Sigmoid colon (tissue), 7 donors: ENCODE measurements at places on chromosomes 1 and 21. TPM values are rescaled to one million over a fixed set of nuclear protein-coding genes. Genes with fewer than 3 reads are reported as not detected.

DNA sequence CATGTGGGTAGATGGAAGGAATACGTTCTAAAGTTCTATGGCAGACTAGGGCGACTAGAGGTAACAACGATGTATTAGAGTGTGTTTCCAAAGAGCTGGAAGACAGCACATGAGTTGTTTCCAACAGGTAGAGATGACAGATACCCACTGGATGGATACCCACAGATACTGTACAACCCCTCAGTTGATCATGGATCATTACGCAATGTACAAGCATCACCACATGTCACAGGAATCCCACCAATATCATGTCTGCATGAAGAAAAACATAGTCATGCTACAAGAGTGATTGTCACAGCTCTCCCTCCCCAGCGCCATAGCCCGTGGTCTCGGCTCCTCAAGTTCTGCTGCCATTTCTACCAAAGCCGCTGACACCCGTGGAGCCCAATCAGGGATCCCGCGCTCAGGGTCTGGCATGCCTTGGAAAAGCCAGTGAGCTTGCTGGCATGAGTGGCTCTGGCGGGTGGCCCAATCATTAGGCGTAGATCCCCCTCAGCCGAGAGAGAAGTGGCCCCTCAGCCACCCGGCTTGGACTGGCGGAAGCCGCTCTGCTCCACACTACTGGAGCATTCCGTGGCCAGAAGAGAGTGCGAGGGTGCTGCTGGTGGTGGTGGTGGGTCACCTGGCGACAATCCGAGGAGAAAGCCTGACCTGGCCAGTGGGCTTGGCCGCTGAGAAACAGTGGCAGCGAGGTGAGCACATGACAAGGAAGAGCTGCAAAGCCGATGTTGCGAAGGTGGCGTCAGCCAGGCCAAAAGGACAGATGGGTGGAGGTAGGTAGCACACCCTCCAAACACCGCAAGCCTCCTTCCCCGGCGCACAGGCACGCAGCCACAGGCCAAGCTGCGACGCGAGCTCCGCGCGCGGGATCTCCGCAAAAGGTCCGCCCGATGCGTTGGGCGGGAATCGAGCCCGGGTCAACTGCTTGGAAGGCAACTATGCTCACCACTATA lies 65.7 kb upstream of the FCGR2A start:
- peak; percentile 62 for DNase-seq

- DNase-seq, result no peak
Observed at GRCh38 chr1:39672551-39672947, 642 bp upstream of the NT5C1A start.

The OBSCN gene
- 21.0 TPM for total RNA-seq

DNA sequence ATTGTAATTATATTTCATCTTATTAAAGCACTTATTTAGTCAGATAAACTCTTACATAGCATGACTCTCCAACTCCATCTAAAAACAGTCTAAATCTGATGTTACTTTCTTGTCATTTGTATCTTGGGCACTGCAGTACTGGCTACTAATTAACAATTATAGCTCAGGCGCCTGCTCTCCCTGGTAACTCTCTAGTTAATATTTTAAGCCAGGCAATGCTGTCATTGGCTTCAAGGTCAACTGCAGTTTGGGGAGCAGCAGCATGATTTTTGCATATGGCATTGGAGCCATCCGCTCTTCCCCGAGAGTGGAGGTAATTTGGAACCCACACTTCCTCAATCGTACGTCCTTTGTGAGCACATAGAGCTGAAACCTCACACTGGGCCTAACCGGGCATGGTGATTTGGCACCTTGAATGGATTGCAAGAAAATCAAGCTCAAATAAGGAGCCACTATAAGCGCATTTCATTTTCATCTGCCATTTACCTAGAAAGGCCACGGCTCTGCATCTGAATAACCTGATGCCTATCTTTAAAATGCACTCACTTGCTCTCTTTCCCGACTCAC lies 187.7 kb downstream of the KAZN start:
- DNase-seq, result no peak

DNA sequence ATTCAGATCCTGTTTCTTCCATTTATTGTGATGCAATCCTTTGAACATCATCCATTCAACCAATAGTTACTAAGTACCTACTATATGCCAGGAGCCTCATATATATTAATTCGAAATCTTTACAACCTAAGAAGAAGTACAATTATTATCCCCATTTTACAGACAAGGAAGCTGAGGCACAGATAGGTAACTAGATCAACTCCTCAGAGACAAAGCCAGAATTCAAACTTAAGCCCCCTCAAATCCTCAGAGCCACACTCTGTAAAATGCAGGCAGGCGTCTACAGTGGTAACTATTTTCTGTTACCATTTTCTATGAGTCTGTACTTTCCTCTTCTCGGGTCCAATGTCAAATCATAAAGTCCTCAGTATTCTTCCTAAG lies 107.9 kb downstream of the SLC45A1 start:
- no peak for DNase-seq

DNA sequence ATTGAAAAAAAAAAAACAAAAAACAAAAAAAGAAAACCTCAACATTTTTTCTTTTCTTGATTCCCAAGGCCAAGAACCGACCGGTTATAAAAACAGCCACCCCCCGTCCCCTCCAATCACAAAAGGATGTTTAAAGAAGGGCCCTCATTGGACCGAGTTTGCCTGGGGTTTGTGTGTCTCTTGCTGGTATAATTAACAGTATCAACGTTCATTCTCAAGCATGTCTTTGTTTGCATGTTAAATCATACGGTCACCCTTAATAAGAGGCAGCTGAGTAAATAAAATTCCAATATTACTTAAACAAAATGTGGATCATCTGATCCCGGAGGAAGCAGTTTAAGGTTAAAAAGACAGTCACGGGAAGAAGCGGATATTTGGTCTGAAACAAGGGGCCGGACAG lies 201.1 kb downstream of the PRDM2 start:
- DNase-seq, result no peak

- no peak for DNase-seq
Observed at GRCh38 chr1:202283991-202284390, 57.7 kb downstream of the UBE2T start.

DNA sequence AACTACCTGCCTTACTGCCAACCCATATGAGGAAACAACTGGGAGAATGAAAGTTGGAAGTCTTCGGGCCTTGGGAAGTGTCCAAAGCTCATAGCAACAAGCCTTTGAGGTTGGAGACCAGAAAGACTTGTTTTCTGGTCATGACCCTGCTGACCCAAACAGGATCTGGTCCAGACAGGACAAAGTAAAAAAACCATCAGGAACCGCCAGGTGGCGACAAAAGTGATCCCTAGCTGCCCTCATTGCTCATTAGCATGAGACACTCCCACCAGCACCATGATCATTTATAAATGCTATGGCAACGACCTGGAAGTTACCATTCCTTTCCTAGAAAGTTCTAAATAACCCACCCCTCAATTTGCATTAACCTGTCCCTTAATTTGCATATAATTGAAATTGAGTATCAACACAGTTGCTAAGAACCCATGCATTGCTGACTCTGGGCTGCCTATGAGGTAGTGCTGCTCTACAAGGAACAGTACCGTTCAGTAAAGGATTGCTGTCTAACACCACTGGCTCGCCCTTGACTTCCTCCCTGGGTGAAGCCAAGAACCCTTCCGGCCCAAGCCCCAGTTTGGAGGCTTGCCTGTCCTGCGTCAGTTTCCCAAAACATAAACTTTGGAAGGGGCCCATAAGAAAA lies 89.0 kb downstream of the URB2 start:
- DNase-seq, result no peak

GRCh38 chr1:165893507-165893906 lies 66.1 kb downstream of the UCK2 start:
- DNase-seq, result no peak

GRCh38 chr1:147167365-147167764 lies 4.9 kb downstream of the PRKAB2 start:
- no peak for DNase-seq

The NLRP3 gene
- total RNA-seq, result 3.3 TPM

DNA sequence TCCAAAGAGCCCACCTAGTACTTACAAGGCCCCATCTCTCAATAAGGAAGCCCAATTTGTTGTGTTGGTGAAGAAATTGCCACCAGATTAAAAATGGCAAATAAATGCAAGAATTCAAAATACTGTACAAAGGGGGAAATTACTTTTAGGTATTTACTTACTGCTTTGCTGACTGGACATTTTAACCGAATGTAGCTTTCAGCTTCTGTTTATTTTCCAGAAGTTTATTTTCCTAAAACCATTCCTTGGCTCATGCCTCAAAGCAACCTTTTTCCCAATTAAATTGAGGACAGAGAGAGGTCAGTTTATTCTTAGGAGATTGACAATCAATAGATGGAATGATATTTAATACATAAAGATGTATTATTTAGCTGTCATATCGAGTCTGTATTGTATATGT lies 47.6 kb upstream of the H6PD start:
- DNase-seq, result no peak

The CATSPERE gene
- total RNA-seq, result 1.1 TPM

The S100A8 gene
- total RNA-seq, result 103 TPM

- DNase-seq, result no peak
Observed at GRCh38 chr1:169368406-169368769, 393 bp downstream of the BLZF1 start.

The C1QC gene
- 47.9 TPM for total RNA-seq

The CGN gene
- 0.41 TPM for total RNA-seq

The HPCAL4 gene
- 0.83 TPM for total RNA-seq

GRCh38 chr1:78779831-78780230 lies 130.2 kb downstream of the IFI44 start:
- DNase-seq, result no peak

The RIMKLA gene
- 11.4 TPM for total RNA-seq

The KAZN gene
- 5.7 TPM for total RNA-seq

The ZSWIM5 gene
- total RNA-seq, result 4.3 TPM

DNA sequence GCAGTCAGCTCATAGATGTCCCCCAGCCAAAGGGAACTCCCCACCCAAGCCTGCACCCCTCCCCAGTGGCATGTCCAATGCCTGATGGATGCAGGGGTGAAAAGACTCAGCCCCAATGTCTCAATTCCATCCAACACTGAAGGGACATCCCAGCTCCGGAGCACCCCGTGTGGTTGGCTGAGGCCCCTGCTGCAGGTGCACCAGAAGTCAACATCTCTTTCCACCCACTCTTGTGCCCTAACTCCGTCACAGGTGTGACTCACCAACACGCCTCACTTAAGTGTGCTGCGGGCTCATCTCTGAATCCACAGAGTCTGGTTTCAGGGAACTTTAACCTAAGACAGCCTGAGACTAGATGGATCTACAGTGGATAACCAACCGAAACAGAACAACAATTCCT lies 40.9 kb upstream of the ZBTB18 start:
- no peak for DNase-seq

The IFI44 gene
- total RNA-seq, result 23.0 TPM

DNA sequence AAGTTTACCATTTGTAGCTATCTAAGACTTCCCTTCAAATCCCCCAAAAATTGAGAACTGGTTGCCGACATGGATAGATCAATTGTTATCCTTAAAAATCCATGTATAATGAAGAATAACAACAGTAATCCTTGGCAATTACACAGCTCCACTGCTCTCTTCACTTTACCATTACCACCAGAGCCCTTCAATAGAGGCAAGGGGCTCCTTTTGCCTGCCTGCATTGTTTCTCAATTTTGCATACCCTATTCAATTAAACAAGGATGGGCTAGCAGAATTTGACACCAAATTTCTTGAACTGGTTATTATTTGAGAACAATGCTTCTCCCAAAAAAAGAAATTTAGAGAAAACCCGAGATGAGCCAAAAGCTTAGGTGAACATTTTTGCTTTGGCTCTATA lies 387.8 kb upstream of the PKN2 start:
- no peak for DNase-seq

- DNase-seq, result no peak
Observed at GRCh38 chr1:212158912-212159796, 123.6 kb downstream of the DTL start.

The SPRR2E gene
- not detected for total RNA-seq

- DNase-seq, result no peak
Observed at GRCh38 chr1:206932177-206932576, 10.4 kb upstream of the FCMR start.

GRCh38 chr21:29121759-29122158 lies 8.7 kb upstream of the MAP3K7CL start:
- no peak for DNase-seq

The ANKRD13C gene
- 31.3 TPM for total RNA-seq

- no peak for DNase-seq
Observed at GRCh38 chr1:239098400-239099037, 287.8 kb upstream of the CHRM3 start.

GRCh38 chr1:53071167-53071865 lies 9.3 kb downstream of the PODN start:
- DNase-seq, result peak; percentile 60

GRCh38 chr1:181601186-181601950 lies 118.1 kb downstream of the CACNA1E start:
- DNase-seq, result no peak

The CHODL gene
- 3.1 TPM for total RNA-seq

The OSBPL9 gene
- 69.5 TPM for total RNA-seq

DNA sequence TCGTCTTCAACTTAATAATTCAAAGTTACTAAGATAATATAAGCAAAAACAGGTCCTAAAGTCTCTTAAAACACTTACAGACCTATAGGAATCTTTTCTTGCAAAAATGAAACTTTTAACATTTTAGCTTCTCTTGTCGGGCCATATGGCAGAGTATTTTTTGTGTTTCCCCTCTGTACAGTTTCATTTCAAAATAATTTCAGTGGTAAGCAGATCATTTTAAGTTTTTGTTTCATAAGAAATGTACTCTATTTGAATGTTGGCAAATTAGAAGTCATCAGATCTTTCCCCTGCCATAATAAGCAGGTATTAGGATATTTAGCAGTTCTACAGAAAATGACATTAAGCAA lies 37.9 kb downstream of the RGL1 start:
- no peak for DNase-seq

DNA sequence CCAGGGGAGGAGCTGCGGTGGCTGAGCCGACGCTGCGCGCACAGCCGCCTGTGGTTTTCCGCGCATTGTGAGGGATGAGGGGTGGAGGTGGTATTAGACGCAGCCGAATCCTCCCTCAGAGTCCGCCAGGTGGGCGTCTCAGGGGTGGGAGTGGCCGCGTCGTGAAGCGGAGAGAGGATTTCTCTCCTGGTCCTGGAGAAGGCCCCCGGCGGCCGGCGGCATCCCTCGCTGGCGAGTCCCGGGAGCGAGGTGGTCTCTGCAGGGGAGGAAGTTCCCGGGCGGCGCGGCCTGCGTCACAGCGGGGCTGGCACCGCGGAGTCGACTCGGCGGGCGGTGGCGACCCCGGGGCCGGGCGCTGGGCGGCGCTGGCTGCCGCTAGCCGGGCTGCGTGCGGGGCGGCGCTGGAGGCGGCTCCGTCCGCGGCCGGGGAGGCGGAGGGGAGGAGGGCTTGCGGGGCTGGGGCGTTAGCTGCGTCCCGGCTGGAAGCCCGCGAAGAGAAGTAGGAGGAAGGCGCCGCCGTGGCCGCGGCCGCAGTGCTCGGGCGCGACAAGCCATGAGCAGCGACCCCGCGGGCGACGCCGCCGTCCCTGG lies at the start of gene LRRC8C:
Gene LRRC8C, plus strand, starts transcription at position 464 of the 591 bp plus-strand sequence. CDS start 53,354 bp downstream, outside the sequence.
- DNase-seq, result peak; percentile 86
